ENCODE measurements at places on chromosomes 2 and 18. TPM values are rescaled to one million over a fixed set of nuclear protein-coding genes. Genes with fewer than 3 reads are reported as not detected.

Gene NOTO
- not detected for total RNA-seq

Gene RAB6C
- total RNA-seq: not detected

Gene DAW1
- total RNA-seq: not detected

Gene ASPRV1
- total RNA-seq: 0.26 TPM

Gene CCDC148
- 0.34 TPM for total RNA-seq

Gene B4GALT6
- total RNA-seq: 5.0 TPM

Gene DNAJC5G
- 0.60 TPM for total RNA-seq

Gene TXNDC2
- not detected for total RNA-seq

Gene C1QL2
- total RNA-seq: not detected

Gene GALNT1
- total RNA-seq: 165 TPM

Gene MC2R
- total RNA-seq: not detected

Gene ZNF516
- total RNA-seq: 10.3 TPM

Gene RAMP1
- total RNA-seq: not detected

Gene COL3A1
- total RNA-seq: 6.9 TPM

Gene MARCHF4
- total RNA-seq: under 0.01 TPM

Gene MYO5B
- not detected for total RNA-seq

Gene DNAH7
- under 0.01 TPM for total RNA-seq

Gene ACMSD
- total RNA-seq: not detected

Gene FEV
- total RNA-seq: not detected

Gene BCS1L
- 17.7 TPM for total RNA-seq

Gene DIPK1C
- not detected for total RNA-seq

Gene SLC16A14
- 0.09 TPM for total RNA-seq

Gene GTF2A1L
- 0.09 TPM for total RNA-seq

Gene CXCR2
- not detected for total RNA-seq

Gene LIMS3
- 17.3 TPM for total RNA-seq

Gene COLEC11
- 0.65 TPM for total RNA-seq

Gene TBR1
- under 0.01 TPM for total RNA-seq

Gene GKN1
- not detected for total RNA-seq

Gene TRIM43
- total RNA-seq: not detected

Gene CYP27A1
- total RNA-seq: 12.7 TPM

Gene CMPK2
- total RNA-seq: 0.26 TPM

Gene POTEI
- 0.17 TPM for total RNA-seq

Gene SERPINB13
- total RNA-seq: not detected

Gene IL18RAP
- total RNA-seq: not detected

Gene IL1R2
- 0.33 TPM for total RNA-seq

Gene KLHL30
- total RNA-seq: not detected

Gene CNGA3
- not detected for total RNA-seq

Gene PSMA8
- not detected for total RNA-seq

Gene SLC30A3
- 21.2 TPM for total RNA-seq

Gene MC5R
- total RNA-seq: not detected

Gene PIEZO2
- total RNA-seq: 311 TPM

Gene UGT1A4
- total RNA-seq: not detected

Gene RTP5
- total RNA-seq: not detected

Gene FOXI3
- not detected for total RNA-seq

Gene FBXO41
- total RNA-seq: under 0.01 TPM

Gene MOCOS
- total RNA-seq: 0.54 TPM

Gene GAL3ST2
- total RNA-seq: not detected

Gene CCDC121
- 2.0 TPM for total RNA-seq

Gene GBX2
- total RNA-seq: 0.52 TPM

Gene RND3
- 14.9 TPM for total RNA-seq

Gene TSPYL6
- not detected for total RNA-seq

Gene RAD51AP2
- total RNA-seq: not detected

Data from dermis lymphatic vessel endothelial cell (primary cell).